ENCODE measurements at places on chromosomes 1 and 21.

DNA sequence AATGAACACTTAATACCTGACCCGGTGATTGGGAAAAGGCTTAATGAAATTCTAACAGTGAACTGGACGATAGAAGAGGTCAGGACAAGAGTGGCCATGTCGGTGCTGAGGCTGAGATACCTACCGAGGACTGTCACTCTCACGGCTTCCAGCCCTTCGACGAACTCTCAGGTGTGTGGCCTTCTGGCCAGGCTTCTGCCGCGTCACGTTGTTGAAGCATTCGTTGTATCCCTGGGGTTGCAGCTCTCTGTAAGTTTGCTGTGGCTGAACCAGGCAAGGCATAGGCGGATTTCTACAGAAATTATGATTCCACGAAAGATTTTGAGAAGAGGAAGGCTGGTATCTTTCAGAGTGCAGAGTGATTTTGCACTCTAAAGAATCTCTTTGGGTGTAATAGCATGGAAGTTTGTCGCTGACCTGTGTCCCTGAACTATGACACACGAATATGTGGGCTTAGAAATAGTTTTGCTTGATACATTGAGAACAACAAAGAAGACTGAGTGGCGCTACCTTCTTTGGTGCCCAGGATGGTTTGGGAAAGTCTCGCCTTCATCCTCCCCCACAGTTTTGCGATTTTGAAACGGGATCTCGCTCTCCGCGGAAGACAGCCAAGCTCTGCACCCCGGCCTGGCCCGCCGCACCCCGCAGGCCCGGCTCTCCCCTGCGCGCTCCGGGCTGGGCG is 403 bp upstream of the EPHX4 start:
- no peak for DNase-seq

DNA sequence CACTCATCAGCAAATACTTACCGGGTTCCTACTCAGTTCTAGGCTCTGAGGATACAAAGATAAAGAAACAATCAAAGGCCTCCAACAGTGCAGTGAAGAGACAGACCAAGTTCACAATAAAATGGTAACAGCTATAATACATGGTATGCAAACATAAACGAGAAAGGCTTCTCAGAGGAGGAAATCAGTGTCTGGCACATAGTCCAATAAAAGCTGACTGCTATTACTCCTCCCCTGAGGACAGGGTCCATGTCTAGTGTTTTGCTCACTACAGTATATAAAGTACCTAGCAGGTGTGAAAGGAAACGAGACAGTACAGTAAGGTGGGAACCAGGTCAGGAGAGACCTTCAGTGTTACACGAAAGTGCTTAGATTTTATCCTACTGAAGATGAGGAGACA is 4.3 kb downstream of the RBM34 start:
- DNase-seq, result no peak

DNA sequence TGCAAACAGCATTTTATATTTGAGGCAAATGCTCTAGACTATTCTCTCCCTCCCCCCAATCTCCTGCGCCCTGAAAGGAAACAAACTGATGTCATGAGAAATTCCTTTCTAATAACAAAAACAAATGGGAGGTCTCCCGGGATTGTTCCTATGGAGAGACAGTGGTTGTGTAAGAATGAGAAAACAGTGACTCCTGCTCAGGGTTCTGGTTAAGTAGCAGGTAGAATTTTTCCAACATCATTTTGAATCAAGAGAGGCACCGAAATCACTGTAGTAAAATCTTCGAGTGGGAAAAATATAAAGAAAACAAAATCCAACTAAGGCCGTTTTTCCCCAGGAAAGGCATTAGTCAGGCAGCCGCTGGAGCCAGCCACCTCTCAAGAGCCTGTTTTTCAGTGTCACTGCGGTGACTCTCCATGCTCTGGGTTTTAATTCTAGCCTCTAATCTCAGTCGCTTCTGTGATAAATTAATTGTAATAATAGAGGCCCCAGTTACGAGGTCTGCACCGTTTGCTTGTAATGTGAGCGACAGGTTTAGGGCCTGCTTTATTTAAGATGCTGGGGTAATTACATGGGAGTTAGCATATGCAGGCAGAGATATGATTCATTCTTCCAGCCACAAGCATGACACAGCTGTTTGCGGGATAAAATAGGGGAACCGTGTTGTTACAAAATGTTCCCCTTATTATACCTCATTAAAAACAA is 80.3 kb downstream of the RNF220 start:
- no peak for DNase-seq

DNA sequence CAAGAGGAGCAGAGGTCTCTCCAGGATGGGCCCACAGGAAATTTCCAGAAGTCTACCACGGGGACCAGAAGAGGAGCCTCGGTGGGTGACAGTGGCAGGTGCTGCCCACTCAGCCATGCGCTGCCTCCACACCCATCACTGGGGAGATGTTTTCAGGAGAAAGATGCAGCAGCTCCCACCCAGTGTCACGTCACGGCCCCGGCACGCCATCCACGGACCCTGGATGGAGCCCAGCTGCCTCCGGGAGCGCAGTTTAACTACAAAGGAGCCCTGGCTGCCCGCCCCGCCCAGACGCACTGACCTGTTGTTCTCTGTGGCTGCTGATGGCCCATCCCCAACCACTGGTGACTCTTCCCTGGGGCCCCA is 6.8 kb downstream of the TSPEAR start:
- DNase-seq, result no peak

- no peak for DNase-seq
Measured at GRCh38 chr1:214199585-214199984, 81.4 kb upstream of the SMYD2 start.

DNA sequence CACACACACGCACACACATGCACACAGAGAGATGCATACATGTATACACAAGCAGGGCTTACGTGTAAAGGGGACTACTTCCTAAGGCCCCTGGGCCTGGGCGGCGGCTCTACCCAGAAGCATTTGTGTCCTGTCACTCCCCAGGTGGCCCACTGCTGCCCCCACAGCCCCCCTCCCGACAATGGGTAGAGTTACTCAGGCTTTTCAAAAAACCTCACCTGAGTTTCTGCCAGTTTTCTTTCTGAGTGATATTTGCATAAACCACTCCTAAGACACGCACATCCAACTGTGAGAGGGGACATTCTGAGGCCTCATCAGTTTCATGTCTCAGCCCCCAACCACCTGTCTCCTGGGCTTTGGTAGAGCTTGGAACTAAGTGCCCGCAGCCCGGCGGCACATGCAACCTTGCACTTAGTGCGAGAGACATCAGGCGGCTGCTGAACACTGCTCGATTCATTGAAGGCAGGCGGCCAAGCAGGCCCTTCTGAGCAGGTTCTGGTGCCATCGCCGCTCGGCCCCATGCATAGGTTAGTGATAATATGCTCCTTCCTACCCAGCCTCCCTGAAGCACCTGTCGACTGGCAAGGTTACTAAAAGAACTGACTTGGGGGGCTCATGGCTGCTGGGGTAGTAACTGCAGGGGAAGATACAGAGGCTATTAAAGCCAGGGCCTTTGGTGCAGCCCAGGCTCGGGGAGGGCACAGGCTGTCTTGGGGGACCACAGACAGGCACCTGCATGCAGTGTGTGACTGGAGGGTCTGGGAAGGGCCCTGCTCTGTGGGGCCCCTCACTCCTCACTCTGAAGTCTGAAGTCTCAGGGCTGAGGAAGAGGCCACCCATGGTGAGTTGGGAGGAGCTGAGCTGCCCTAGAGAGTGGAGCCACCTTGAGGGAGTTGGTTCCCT is 364.2 kb upstream of the VAMP3 start:
- DNase-seq, result no peak
